ENCODE measurements at places on chromosomes 1 and 21.

DNA sequence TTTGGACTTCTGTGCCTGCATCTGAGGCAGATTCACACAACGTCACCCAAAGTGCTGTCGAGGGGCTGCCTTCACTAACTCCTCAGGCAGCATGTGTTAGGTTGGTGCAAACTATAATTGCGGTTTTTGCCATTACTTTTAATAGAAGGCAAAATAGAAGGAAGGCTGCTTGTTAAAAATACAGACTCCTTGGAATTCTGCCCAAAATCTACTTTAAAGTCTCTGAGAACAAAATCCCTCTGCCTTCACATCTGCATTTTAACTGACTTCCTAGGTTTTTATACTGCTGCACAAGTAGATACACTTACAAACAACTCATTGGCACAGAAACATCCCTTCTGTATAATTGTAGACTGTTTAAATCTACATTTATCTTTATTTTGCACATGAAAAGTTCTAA lies 41.3 kb upstream of the SLC19A2 start:
- DNase-seq: no peak

GRCh38 chr1:97845805-97846204 lies 75.0 kb downstream of the DPYD start:
- no peak for DNase-seq

DNA sequence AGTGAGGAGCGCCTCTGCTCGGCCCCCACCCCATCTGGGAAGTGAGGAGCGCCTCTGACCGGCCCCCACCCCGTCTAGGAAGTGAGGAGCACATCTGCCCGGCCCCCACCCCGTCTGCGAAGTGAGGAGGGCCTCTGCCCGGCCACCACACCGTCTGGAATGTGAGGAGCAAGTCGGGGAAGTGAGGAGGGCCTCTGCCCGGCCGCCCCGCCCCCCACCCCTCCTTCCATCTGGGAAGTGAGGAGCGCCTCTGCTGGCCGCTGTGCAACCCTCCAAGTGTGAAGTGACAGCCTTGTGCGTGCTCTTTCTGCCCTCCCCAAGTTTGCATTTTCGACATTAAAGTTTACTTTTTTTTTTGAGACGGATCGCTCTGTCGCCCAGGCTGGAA lies 5.1 kb upstream of the ZZZ3 start:
- peak; percentile 87 for DNase-seq

- DNase-seq: no peak
Measured at GRCh38 chr1:154749078-154749760, 120.9 kb downstream of the KCNN3 start.

DNA sequence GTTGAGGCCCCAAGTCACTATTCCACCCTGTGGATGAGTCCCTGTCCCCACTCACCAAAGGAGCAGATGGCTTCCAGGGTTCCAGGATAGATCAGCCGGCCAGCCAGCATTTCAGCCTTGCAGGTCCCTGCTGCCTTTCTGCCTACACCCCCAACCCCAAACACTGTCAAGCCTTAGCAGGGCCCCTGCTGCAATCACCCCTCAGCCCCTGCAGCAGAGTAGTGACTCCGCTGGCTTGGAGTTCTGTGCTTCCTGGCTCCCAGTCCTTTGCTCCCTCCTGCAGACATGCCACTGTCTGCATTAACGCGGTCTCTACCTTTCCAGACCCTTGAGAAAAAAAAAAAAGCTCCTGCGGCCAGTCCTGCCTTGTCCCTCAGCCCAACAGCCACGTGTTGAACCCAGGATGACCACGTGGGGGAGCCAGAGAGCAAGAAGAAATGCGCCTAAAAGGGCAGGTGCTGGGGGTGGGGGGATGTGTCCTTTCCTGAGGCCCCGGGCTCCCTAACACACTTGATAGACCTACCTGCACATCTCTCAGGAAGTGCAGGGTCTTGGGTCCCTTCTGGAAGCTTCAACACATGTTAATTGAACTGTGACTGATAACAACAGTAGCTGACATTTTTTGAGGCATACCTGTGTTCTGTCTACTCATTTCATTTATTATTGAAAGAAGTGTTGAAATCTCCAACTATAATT lies 37.4 kb downstream of the RASSF5 start:
- peak; percentile 91 for DNase-seq

DNA sequence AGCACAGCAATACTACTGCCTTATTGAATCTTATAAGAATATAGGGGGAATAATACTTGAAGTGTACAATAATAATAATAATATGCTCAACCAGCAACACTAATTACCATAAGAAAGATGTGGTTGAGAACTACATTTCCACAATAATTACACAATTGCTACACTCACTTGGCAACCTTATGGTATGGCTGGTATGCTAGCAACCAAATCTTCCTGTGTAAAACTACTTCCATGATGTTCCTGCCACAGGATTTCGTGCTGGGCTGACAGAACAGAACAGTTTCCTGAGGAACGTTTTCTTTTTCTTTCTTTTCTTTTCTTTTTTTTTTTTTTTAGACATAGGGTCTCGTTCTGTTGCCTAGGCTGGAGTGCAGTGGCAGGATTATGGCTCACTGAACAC lies 50.6 kb downstream of the KIF26B start:
- DNase-seq: no peak

- no peak for DNase-seq
Measured at GRCh38 chr1:158053276-158053675, 59.8 kb downstream of the KIRREL1 start.

DNA sequence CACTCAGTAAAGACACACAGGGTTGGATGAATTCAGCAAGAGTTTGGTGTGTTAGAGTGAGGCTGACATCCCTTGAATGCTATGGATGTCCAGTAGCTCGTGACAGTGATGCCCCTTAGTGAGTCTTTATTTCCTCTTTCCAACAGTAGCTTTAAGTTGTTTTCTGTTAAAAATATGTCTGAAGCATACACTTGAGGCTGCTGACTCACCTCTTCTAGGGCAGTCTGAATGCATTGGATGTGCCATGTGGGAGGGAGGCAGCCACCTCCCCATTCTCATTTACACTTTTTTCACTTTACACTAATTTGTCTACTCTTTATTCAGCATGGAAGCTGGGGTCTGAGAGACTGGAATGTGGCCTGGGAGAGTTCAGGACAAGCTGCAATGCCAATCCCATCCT lies 17.6 kb downstream of the NOS1AP start:
- no peak for DNase-seq

DNA sequence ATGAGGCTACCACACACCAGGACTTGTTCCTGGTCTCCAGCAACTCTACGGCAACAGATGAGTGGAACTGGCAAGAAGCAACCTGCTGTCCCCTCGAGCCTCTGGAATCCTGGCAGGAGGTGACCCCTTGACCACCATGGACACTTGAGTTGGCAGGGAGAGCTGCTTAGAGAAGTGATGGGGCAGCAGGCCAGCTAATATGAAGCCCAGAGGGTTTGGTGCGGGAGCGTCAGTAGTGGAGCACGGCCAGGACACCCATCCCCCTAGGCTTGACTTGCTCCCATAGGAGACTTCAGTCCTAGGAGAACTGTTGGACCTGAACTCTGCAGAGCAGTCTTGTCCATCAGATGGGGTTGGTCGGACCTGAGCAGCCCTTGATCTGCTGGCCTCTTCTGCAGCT lies 56.5 kb downstream of the CTH start:
- DNase-seq: no peak

DNA sequence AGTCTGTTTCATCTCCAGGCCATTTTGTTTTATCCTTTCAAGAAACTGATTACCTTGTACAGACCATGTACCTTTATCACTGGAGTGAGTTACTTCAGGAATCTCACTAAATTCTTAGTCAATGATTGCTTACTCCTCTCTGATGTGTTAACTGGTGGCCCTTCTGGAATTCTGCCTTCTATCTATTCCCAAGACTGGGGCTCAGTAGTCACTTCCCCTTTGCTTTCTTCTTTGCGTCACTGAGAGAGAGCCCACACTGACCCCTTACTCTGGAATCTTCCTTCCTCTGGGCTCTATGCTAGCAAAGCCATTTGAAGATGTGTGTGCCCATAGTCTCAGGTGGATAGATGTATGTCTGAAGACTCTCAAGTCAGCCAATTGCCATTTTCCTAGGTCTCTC lies 34.6 kb downstream of the XCL2 start:
- no peak for DNase-seq

GRCh38 chr1:119573886-119574285 lies 66.9 kb downstream of the HSD3B1 start:
- no peak for DNase-seq

DNA sequence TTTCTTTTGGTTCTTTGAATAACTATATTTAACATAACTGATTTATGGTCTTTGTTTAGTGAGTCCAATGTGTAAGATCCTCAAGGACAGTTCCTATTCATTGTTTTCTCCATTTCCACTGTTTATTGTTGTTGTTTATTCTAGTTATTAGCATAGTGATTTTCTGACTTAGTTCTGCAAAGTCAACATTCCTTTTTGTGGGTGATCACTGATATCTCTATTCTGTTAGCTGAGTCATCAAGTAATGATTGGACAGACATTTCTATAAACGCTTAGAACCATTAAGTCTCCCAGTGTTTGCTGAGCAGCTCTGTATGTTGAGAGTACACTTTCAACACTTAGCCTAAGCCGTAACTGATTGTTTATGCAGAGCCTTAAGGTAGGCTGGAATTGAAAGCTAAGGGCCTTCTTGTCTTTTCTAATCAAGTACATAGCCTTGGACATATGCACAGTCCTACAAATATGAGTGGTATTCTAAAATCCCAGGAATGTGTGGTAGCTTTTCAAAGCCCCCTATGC lies 87.1 kb downstream of the SLC5A9 start:
- no peak for DNase-seq

DNA sequence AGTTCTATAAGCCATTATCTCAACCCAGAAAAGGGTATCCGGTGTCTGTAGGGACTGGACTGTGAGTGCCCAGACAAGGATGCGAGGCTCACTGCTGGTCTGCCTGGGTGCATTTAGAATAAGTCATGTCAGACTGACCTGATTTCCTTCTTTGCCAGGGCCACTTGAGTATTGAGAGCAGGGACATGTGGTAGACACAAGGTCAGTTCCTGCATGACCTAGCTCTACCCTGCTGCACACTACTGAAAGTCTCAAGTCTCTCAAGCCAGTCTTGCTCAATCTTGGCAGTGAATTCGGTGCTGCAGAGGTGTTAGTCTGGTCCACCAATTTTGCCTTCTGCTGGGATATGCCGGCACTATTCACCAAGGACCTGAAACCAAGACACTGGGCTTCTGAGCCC lies 180.1 kb downstream of the C1orf94 start:
- DNase-seq: no peak

DNA sequence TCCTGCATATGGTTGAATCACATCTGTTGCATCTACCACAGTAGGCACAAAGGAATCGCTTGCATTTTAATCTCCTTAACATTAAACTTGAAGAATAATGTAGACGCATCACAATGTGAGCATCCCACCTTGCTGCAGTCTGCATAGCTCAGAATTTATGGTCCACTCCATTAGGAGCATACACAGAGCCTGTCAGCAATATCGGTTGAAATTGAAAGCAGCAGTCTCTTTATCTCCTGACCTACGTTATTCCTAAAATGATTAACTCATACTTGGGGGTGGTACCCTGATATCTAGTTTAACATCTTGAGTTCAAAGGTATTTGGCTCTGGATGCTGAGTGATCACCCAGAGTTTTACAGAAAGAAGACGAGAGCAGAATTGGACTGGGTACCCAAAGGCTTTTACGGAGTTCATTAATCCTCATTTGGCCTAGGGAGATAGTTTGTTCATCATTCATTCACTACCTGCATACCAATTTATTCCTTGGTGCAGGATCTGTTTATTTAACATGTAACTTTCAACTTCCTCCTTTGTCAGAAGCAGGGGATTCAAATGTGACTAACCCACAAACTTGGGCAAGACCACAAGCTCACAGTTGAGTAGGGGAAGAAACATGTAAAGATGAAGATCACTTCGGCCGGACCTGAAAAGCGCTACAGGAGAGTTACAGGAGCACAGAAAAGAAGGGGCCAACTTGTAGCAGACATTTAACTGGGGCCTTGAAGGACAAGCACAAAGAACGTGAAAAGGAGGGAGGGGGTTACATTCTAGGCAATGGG lies 187.9 kb downstream of the DAB1 start:
- DNase-seq: no peak
